ENCODE measurements at places on chromosomes 13 and 19. TPM values are rescaled to one million over a fixed set of nuclear protein-coding genes. Genes with fewer than 3 reads are reported as not detected.

Gene TNFSF11
- total RNA-seq, result 1.9 TPM

Gene PCDH9
- total RNA-seq, result 0.14 TPM

Gene FIZ1
- 13.2 TPM for total RNA-seq

Gene SLITRK1
- not detected for total RNA-seq

Gene KIR2DL3
- total RNA-seq, result not detected

Gene KASH5
- not detected for total RNA-seq

Gene SLC15A1
- total RNA-seq, result not detected

Gene CBY2
- not detected for total RNA-seq

Gene ZNF536
- total RNA-seq, result not detected

Gene MBD3L3
- not detected for total RNA-seq

Gene LINGO3
- 0.27 TPM for total RNA-seq

DNA sequence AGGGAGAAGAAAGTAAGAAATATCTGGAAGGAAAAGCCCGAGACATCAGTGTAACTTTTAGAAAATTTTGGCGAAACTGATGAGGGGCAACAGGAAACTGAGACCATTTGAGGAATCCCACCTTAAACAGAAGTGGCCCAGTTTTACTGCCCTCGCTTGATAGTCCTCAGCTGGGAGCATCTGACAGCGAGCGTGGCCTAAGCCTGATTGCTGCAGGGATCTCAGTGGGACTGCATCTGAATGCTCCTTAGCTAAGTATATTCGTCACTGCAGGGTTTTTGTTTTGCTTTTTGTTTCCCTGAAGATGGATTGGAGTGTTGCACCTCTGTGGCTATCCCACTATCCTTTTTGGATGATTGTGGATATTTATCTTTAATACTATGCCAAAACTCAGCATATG is 262.7 kb upstream of the KLHL1 start:
- no peak for DNase-seq

GRCh38 chr13:67967031-67967430 is 736.9 kb upstream of the PCDH9 start:
- no peak for DNase-seq

GRCh38 chr19:31018936-31019335 is 330.3 kb downstream of the TSHZ3 start:
- no peak for DNase-seq

- DNase-seq, result no peak
Measured at GRCh38 chr19:13269348-13269747, 119.1 kb downstream of the IER2 start.

GRCh38 chr19:56253737-56254136 is 18.8 kb upstream of the EDDM13 start:
- DNase-seq, result no peak

GRCh38 chr13:111204438-111205177 is 89.5 kb downstream of the ARHGEF7 start:
- DNase-seq, result no peak

DNA sequence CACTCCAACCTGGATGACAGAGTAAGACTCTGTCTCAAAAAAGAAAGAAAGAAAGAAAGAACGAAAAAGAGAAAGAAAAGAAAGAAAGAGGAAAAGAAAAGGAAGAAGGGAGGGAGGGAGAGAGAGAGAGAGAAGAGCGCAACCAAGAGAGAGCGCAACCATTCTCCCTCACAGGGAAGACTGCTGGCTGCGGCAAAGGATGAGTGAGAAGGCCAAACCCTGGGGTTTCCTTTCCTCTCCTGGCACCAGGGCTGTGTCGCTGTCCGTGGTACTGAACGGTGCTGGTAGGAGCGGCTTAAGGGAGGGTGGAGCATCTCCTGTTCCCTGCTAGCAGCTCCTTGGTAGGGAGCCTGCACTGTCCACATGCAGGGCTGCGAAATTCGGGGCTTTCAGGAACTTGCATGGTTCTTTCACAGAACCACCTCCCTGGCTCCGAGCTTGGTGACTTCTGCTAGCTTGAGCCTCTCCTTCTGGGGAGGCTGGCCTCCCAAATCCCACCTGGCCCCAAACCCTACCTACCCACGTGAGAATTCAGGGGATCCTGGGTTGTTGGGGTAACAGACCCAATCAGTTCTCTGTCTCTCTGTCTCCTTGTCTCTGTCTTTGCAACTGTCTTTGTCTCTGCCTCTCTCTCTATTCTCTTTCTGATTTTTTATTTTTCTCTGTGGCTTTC is 51.1 kb upstream of the ZNRF4 start:
- peak; percentile 79 for DNase-seq

DNA sequence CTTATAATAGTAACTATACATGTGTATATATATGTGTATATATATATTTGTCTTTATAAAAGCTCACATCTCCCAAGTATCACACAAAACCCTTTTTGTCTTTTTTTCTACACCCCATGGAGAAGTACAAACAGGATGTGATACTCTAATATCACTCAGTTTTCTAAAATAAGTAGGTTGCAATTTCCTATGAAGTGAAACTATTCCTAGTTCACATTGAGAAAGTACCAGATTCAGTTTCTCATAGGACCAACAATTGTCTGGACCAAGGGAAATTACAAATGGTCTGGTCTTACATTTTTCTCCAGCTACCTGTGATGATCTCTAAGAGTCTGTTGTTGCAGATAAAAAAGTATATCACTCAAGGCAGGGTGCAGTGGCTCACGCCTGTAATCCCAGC is 17.9 kb upstream of the LILRB1 start:
- no peak for DNase-seq

GRCh38 chr13:39967199-39967959 is 311.9 kb downstream of the COG6 start:
- no peak for DNase-seq

- peak; percentile 86 for DNase-seq
Measured at GRCh38 chr19:996051-996838, 4.0 kb upstream of the GRIN3B start.

DNA sequence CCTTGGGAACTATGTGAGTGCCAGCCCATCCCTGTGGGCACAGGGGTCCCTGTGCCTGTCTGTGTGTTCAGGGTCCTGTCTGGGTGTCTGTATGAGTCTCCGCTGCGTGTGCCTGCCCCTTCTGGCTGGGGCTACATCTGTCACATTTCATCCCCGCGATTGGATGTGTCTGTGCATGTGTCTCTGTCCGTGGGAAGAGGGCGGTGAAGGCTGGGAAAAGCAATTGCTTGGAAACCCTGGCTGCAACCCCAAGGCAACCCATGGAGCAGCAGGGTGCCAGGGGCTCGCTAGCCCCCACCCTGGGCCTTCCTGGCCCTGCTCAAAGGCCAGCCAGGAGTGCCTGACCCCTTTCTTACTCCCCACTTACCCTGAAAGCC is 1.4 kb downstream of the MAG start:
- DNase-seq, result no peak

GRCh38 chr19:22600690-22601648 is 33.2 kb upstream of the ZNF492 start:
- no peak for DNase-seq

DNA sequence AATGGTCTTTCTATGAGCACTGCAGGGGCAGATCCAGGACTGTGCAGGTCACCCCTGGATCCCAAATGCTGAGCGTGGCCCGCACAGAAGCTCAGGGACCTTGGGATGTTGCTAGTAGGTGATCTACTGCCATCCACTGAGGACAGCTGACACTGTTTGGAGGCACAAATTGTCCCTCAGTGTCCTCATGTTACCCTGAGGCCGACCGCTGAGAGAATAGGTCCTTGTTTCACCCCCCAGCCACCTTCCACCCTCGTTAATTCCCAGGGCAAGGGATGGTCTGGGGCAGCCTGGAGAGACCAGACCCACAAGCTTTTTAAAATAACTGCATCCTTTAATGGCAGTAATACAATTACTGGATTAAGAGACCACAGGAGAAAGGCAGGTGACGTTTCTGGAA is 15.4 kb upstream of the TMEM160 start:
- DNase-seq, result no peak

DNA sequence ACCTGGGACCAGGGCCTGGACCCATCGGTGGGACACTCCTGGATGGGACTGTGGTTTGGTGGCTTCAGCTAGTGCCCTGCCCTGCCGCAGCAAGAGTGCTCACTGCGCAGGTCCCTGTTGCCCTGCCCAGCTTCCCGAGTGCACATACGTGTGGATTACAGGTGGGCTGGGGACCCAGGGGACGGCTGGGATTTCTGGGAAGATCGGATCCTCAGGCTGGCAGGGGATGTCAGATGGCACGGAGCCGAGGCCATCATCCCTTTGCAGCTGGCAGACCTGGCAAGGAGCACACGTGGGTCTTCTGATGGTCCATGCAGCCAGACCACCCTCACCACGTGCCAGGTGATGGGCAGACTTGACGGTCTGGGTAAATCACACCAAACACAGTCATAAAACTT is 69.3 kb downstream of the CHST8 start:
- no peak for DNase-seq

GRCh38 chr19:55519451-55520311 is 17.3 kb downstream of the SBK2 start:
- DNase-seq, result no peak

GRCh38 chr13:92984151-92984550 is 242.5 kb upstream of the GPC6 start:
- no peak for DNase-seq

- DNase-seq, result no peak
Measured at GRCh38 chr13:90918536-90918935, 429.0 kb upstream of the MIR17HG start.

DNA sequence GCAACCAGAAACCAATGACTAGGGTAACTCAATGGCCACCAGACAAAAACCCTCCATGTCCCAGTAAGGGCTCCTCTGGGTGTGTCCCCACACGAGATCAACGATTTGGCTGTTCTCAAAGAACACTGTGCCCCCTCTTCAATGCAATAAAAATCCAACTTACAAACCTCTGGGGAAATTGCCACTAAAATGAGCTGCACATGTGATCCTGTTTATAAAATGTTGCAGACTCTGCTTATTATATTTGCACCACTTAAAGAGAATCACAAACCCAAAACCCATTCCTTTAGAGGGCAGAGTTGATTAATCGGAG is 80.5 kb downstream of the STK24 start:
- no peak for DNase-seq

DNA sequence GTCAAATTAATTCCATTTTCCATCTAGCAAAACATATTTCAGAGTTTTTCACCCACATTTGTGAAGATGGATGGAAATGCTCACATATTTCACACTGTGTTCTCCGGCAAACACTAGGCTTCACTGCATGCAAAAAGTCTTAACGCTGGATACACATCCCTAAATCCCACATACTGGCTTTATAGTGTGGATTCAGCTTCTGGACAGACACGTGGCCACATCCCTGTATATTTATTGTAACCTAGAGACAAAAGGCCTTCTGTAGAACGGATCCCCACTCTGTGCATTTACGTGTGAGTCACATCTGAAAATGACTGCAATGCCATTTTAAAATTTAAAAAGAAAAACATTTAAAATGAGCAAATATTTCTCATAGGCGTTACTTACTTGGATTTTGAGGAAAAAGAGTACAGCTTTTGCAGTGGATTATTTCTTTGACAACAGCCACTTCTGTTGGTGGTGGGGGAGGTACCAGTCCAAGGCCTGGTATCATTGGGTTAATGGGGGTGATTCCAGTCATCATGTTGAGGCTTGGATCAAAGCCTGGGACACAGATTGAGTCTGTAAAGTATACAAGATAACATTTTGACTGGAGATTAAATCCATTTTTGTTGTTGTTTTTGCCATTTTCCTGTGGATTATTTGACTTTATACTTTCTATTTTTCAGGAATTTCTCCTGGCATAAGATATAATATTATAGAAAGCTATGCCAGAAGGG is 337.7 kb downstream of the DNAJC15 start:
- no peak for DNase-seq
